ENCODE measurements at places on chromosomes 4 and X.
A peak's percentile ranks its signal among the peaks of the same experiment; 100 is the strongest.

GRCh38 chr4:93764639-93765246 is 63.8 kb upstream of the ATOH1 start:
- no peak for DNase-seq

DNA sequence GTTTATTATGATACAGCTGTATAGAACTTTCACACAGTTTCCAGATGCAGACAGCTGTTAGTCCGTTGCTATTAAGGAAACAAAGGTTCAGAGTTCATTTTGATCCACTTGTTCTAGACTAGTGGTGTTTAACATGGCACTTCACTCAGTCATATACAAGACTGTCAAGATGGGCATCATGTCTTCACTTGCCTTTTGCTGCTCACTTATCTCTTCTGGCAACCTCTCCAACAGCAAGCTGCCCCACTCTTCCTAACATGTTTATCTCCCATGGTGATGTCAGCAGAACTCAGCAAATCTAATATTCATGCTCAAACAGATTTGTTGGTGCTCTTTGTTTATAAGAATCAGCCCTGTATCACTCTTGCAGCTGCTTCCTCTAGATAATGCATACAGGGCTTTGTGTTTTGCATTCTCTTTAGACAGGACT is 236.2 kb upstream of the HAND2 start:
- no peak for DNase-seq

GRCh38 chr4:70559211-70559830 is 32.7 kb upstream of the AMBN start:
- peak; percentile 8 for DNase-seq

DNA sequence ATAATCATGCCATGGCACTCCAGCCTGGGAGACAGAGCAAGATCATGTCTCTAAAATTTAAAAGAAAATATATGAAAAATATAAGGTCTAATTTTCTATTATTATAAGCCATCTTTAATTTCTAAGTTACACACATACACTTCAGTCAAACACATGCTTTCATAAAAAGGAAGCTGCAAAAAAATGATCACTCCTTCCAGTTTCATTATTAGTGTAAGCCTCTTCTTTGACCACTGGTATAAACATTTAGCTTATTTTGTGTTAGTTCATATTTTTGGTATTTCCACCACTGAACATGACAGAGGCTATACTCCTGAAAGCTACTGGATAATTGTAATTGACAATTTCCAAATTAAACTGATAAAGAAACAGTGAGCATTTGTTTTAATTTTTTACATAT is 163.3 kb upstream of the USP38 start:
- no peak for DNase-seq

DNA sequence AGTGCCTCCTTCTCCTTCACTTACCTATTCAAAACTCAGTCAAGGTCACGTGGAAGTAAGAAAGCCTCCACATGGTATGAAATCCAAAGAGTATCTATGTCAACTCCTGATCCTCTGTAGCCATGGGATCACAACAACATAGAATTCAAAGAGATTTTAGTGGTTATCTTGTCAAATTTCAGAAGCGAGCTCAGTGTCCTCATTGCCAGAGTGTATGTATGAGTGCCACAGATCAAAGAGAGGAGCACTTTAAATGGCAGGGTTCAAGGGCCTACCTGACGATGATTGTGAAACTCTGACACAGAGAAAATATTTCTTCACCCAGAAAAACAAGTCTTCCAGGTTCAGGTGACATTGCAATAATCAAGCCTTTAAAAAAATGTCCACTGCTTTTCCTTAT is 1.2 kb upstream of the ACE2 start:
- no peak for DNase-seq

DNA sequence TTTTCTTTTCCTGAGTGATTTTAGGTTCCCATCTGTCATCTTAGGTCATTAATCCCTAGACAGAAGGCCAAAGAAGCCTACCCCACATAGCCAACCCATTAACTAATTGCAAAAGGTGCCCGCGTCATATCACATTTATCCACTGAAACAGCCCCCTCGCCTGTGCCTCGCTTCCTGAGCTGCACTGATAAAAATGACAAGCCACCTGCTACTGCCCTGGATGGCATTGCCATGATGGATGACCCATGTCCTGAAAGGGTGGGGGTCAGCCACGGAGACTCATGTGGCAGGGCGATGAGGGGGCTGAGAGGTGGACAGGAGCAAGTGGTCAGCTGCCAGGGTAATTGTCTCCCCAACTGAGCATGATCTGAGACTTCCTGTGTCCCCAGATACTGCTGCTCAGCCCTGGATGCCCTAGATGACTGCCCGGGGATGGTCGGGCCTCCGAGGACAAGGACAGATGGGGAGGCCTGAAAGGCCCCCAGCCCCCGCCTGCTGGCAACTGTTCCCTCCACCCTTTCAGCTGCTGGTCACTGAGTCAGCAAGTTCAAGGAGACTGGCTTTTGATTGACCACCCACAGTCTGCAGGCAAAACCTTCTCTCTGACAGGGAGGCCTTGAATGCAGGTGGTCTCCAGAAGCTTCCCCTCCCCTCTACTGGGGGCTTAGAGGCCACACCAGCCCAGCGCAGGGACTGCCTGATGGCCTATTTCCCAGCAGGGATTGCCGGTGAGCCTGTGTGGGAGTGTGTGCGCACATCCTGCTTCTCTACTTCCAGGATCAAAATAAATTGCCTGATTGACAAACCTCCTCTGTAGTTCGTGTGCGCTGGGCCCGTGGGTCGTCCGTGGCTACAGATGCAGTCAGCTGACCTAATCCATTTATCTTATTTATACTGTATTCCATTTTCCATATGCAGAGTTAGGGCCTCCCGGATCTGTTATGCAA is 496.3 kb downstream of the BCOR start:
- DNase-seq, result no peak

DNA sequence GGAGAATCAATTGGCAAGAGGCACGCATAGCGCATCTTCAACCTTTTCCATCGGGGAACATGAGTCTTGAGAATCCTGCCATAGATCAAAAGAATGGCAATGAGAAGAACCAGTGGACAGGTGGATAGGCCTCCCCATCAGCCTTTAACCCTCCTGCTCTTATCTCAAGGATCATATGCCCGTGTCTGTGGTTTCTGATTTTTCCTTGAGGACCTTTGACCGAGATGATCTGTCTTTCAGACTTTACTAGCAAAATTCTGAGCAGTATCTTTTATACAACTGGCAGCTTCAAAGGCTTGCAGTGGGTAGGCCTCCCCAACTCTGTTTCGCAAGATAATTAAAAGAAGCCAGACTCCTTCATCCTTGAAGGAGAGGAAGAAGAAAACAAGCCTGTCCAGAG is 174.4 kb downstream of the REPS2 start:
- no peak for DNase-seq

DNA sequence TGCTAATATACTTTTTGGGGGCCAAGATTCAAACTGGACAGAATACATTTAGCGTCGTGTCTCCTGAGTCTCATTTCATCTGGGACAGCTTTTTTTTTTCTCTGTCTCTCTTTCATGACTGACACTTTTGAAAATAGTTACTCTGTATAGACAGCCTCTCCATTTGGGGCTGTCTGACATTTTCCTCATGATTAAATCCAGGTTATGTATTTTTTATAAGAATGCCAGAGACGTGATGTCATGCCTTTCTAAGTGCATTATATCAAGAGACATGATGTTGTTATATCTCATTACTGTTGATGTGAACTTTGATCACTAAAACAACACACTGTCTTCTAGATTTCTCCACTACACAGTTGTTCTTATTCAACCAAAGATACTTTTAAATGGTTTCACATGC is 199.0 kb downstream of the BANK1 start:
- DNase-seq, result no peak

GRCh38 chr4:113773014-113773413 is 11.5 kb upstream of the CAMK2D start:
- DNase-seq, result no peak

GRCh38 chr4:118400356-118400755 is 47.6 kb upstream of the PRSS12 start:
- DNase-seq, result no peak

- DNase-seq, result no peak
Observed at GRCh38 chr4:121217351-121217750, 53.2 kb upstream of the TNIP3 start.

GRCh38 chrX:150615356-150615755 is 46.9 kb downstream of the MTM1 start:
- DNase-seq, result no peak

DNA sequence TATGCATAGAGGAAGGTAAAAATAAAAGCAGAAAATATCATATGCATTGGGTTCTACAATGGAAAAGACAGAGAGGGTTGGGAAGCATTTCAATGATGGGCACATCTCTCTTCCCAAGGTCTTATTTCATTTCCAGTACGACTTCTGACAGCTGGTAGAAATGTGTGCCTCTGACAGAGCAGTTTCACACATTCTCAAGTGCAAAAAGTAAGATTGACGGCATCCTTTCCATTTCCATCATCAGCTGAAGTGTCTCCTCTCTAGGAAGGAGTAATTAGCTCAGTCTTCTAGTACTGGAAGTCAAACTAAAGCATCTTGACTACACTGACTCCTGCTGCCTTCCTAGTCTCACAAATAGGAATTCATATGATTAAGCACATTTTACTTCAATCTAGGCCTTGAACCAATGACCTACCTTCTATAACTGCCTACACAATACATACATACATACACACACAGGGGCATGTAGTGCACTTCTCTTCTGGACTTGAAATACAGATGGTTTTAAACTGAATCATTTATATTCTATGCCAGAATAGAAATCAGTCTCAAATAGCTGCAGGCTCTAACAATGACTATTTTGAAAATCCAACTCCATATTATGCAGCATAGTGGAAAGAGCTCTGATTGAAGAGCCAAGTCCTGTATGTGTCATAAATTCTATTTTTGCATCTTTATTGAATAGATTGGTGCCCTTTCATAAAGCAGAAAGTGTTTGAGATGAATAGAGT is 473.4 kb downstream of the INPP4B start:
- no peak for DNase-seq

GRCh38 chrX:1389993-1390285 is 2.0 kb downstream of the SLC25A6 start:
- no peak for DNase-seq

Data from NCI-H187 (cell line).